ENCODE measurements at places on chromosomes 6 and 20. TPM values are rescaled to one million over a fixed set of nuclear protein-coding genes. Genes with fewer than 3 reads are reported as not detected.

The MMS22L gene
- total RNA-seq: 14.3 TPM

The NELFE gene
- total RNA-seq: 47.5 TPM

The ECT2L gene
- total RNA-seq: 1.2 TPM

The TRIM40 gene
- not detected for total RNA-seq

The IPCEF1 gene
- total RNA-seq: 13.6 TPM

The SRC gene
- 30.2 TPM for total RNA-seq

The TMEM200A gene
- 21.2 TPM for total RNA-seq

The PAK5 gene
- total RNA-seq: 33.0 TPM

The TMEM74B gene
- 16.1 TPM for total RNA-seq

The STMND1 gene
- 0.92 TPM for total RNA-seq

The B4GALT5 gene
- total RNA-seq: 76.8 TPM

The HLA-DQB2 gene
- not detected for total RNA-seq

The TUBB2B gene
- total RNA-seq: 2,535 TPM

The ANGPT4 gene
- 0.23 TPM for total RNA-seq

The DEF6 gene
- total RNA-seq: 2.1 TPM

The BMP2 gene
- 6.7 TPM for total RNA-seq

Measured in diencephalon (tissue), 1 donor.